ENCODE measurements at places on chromosomes 3 and 15.

DNA sequence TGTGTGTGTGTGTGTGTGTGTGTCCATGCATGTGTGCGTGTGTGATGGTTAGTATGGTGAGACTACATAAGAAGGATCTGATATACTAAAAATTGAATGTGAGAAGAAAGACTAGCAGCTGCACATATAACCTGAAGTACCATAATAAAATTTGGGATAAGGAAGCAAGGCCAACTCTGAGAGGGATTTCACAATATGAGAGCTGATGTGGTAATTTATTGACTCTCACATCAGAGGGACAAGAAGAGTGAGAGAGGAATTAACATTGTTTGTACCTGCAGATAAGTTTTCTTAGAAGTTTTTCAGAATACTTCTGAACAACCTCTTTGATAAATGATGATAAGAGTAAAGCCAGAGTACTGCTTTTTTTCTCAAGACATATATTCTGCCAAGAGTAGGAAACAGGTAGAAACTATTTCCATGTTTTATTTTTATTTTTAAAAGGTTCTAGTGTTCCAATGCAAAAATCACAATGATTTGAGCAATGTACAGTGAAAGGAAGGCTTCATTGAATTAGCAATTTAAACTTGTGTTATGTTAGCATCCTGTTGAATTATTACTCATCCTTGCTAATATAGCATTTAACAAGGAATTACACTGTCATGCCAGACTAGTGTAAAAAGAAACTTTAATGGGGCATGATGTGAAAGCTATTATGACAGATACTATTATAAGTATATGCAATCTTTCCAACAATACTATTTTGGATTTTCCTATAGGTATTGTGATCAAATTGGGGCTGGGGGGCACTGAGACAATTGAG is 415.5 kb upstream of the ARPP21 start:
- DNase-seq = no peak

DNA sequence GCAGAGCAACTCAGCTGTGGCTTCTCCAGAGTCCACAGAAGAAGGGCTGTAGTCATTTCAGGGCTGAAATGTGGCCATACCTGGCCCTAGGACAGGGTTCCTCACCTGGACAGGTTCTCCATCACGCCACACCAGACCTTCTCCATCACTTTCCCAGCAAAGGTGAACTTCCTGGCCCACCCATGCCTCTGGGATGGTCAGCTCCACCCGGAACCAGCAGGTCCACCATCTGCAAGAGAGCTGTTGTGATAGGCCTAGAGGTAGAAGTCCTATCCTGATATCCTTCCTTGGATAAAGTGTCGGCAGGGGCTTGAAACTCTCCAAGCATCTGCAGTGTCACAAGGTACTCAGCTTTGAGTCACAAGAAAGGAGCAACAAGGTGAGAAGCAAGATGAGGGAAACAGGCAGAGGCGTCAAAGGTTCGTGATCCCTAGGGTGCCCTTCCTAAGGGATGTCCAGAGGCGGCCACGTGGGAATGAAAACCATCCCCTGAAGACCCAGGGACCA is 948 bp downstream of the MAN2C1 start:
- no peak for DNase-seq

DNA sequence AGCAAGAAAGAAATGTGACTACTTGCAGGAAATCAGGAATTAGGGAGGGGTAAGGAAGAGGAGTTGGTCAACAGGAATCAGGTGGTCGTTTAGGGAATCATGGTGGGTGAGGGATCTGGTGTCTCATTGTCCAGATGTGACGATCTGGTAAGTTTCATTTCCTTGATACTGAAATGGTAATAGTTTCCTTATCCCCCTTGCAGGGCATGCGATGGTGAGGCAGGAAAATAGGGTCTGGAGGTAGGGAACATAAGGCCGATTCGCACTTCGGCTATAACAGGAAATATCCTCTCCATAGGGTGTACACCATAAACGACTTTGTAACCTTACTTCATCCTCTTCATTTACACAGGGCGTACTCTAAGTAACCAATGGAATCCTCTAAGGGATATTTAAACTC is 574 bp upstream of the LRRC34 start:
- no peak for DNase-seq

DNA sequence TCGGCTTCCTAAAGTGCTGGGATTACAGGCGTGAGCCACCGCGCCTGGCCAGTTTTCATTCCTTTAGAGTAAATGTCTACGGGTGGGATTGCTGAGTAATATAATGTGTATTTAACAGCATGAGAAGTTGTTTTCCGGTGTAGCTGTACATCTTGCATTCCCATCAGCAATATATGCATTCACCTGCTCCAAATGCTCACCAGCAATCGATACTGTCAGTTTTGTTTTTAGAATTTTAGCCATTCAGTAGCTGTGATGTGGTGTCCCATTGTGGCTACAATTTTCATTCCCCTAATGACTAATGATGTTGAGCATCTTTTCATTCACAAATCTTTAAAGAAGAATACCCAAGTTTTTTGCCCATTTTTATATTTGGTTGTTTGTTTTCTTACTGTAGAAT is 134.8 kb upstream of the RGMA start:
- DNase-seq = no peak

GRCh38 chr3:43768381-43768973 is 77.7 kb downstream of the ABHD5 start:
- DNase-seq = no peak

DNA sequence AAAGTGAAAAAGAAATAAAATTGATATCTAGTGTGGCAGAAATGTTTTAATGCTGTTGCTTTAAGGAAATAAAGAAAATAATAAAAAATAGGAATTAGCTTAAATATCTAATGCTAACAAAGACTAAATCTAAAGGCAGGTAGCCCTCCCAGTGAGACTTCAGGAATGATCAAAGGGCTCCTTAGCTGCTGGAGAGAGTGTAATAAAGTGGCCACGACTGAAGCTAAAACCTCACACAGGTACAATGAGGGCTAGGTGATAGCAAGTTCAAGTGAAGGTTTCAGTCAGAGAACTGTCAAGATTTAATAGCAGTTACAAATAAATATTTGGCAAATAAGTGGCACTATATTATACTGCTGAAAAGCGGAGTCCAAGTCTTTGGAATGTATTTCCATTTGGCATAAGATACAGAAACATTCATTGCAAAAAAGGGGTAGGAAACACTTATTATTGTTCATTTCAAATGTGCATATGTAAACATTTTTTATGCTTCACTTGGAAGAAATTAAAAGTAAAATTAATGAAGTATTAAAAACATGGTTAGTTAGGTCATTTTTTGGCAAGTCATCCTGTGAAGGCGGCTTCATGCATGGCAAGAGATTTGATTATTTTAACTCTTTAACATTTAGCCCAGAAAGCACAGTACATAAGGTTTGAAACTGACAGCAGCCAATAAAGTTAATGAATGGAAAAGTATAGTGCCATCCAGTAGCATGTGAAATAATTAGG is 168.2 kb downstream of the ECT2 start:
- DNase-seq = no peak

GRCh38 chr3:175149675-175150074 is 290.5 kb downstream of the NAALADL2 start:
- DNase-seq = no peak

DNA sequence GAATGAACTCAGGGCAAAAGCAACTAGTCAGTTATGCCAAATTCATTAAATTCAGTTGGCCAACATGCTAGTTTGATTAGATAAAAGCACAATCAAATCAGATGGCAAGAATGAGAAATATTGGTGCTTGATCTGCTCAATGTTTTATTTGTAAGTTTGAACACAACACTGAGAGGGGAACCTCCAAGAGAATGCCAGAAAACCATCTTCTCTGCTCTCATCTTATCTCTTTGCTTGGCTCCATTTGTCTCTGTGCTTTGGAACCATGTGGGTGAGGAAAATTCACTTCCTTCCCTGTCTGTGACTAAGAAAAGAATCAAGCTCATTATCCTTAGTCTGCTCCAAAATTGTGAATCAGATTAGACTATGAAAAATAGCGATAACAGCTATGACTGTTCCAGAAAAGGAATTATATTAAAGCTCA is 43.6 kb upstream of the DCBLD2 start:
- no peak for DNase-seq

DNA sequence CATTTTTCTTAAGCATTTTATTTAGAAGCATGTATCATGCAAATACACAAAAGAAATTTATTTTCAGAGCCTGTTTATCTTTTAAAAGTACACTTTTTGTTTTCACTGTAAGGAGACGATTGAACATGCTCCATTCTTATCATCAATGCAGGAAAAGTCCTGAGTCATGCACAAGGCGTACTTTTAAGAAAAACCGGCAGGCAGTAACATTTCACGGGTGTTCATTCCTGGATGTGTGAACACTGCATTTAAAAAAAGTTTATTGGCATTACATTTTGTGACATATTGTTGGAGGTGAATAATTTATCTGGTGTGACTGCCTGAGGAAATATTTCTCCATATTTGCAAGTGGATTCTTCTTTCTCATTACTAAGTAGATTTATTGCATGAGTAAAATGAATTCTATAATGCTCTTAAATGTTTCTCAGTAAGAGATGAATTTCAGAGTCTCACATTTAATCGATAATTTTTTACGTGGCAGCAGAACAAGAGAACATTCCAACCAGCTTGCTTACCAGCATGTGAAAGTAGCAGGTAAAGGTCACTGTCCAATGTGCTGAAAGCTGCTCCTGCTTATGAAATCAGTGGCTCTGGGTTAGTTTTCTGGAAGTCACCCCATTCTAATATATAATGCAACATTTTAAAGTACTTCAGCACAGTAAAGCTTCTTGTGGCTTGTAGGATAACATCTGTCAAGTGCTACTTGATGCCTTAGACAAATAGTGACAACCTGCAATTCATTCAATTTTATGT is 87.0 kb downstream of the SV2B start:
- no peak for DNase-seq

DNA sequence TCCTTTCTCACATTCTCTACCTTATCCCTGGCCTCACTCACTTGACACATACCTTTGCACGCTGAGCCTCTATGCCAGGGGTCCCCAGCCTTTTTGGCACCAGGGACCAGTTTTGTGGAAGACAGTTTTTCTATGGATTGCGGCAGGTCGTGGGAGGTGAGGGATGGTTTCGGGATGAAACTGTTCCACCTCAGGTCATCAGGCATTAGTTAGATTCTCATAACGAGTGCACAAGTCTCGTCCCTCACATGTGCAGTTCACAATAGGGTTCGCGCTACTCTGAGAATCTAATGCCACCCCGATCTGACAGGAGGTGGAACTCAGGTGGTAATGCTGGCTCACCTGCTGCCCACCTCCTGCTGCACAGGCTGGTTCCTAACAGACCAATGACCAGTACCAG is 112.5 kb upstream of the EIF1B start:
- no peak for DNase-seq

- DNase-seq = no peak
Measured at GRCh38 chr3:31341130-31341529, 191.6 kb upstream of the STT3B start.

GRCh38 chr15:68188647-68189046 is 16.5 kb downstream of the CALML4 start:
- DNase-seq = no peak

- DNase-seq = no peak
Measured at GRCh38 chr3:65538101-65538500, 500.6 kb downstream of the MAGI1 start.

DNA sequence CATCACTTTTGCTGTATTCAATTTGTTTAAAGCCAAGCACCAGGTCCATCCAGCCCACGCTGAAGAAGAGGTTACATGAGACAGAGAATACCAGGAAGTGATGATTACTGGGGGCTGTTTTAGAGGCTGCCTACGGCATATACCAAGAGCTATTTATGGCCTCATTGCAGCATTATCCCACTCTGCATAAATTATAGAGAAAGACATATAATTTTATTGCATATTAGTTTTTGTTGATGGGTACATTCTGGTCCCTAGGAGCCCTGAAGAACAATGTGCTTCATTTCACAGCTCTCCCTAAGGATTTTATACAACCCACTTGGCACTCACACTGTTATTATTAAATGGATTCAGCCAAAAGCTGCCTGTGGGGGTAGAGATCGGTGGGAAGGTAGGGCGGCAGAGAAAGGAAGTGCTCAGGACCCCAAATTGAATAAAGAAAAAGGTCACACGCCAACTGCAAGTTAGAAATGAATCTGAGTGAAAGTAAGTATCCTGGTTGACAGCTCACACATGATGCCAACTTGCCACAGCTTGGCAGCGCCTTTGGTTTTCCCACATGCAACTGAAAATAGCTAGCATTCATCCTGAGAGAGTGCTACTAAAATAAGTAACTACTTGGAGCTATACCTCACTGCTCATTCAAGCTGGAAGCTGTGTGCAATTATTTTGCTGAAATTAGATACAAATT is 73.7 kb downstream of the CCNL1 start:
- DNase-seq = no peak

DNA sequence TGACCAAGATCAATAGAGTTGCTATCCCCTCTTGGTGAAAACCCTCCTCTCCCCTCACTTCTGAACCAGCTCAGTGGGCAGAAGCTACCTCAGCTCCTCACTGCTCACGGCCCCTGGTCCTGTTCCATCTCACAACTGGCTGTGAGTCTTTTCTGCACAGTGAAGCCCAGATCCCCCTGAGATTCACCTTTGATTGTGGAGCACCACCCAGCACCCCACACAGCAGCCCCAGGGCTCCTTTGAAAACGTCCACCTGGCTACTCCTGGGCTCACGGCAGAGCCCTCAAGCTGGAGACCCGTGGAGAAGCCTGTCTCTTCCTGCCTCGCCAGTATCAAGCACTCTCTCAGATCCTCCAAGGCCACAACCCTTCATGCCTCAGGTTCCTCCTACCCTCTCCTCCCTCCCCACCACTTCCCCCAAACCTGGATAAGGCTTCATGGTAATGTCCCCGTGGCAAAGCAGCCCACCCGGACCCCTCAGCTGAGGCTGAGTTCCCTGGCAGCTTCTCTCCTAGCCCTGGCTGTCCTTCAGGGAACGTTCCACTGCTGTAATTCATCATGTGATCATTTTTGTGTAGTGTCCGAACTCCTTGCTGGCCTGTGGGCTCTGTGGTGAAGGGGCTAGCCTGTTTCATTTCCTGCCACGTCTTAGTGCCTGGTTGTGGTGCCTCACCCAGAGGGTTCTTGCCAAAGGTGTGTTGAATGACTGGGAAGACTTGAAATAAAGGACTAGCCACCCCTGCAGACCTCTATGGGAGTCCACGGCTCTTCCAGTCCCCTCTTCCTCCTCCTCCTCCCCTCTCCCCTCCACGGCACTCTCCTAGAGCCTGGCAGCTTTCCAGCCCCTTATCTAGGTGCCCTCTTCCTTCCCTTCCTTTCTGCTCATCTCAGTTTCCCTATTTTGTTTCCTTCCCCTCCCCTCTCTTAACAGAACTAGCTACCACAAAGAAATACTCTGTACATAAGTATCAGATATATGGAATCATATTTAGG is 44.5 kb downstream of the KY start:
- DNase-seq = no peak

DNA sequence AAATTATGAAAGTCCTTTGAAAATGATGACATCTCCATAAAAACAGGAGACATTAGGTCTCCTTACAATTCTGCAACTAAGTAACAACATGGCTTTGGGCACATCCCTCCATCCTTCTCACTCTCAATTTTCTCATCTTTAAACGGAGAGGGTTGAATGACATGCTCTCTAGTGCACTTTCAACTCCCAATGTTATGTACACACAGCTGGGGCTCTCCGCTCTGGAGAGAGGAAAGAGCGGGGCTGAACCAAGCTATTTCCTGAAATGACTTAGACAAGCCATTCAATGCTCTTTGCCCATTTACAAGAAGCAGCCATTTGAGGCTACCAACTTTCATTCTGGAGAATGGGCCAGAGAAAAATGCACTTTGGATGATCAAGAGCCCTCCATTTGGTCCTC is 144.2 kb upstream of the BNIP2 start:
- DNase-seq = no peak

GRCh38 chr15:61780278-61780980 is 279.8 kb downstream of the VPS13C start:
- no peak for DNase-seq

- DNase-seq = no peak
Measured at GRCh38 chr3:171765511-171765887, 44.8 kb downstream of the PLD1 start.

- DNase-seq = no peak
Measured at GRCh38 chr3:76552653-76553052, 487.2 kb upstream of the ROBO2 start.

All from activated naive CD8-positive, alpha-beta T cell treated with anti-CD3 and anti-CD28 coated beads for 36 hours (primary cell).